ENCODE measurements at places on chromosomes 7 and 10. TPM values are rescaled to one million over a fixed set of nuclear protein-coding genes. Genes with fewer than 3 reads are reported as not detected.

DNA sequence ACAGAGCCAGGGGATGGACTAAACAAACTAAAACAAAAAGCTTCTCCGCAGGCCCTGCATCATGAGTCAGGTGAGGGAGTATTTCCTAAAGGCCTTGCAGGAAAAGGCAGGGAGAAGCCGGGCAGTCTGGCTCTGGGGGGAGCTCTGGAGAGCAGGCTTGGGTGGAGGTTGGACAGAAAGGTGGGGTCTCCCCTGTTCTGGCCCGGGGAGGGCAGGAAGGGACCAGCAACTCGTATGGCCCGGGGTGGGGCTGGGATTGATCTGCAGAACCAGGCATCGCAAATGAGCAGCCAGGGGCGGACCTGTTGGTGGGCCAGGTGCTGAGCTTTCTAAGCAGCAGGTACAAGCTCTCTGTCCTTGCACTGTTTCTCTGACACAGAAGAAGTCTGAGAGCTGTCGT, 235.2 kb downstream of the TCERG1L start:
- DNase-seq: no peak

- no peak for DNase-seq
These were observed 124.4 kb downstream of the AMPH start for GRCh38 chr7:38506756-38507155.

FXYD4 gene
- total RNA-seq: not detected

MMD2 gene
- not detected for total RNA-seq

Measured in osteocyte (in vitro differentiated cells).